Right renal pelvis (tissue), 4 donors: ENCODE measurements at places on chromosomes 12 and 14.

DNA sequence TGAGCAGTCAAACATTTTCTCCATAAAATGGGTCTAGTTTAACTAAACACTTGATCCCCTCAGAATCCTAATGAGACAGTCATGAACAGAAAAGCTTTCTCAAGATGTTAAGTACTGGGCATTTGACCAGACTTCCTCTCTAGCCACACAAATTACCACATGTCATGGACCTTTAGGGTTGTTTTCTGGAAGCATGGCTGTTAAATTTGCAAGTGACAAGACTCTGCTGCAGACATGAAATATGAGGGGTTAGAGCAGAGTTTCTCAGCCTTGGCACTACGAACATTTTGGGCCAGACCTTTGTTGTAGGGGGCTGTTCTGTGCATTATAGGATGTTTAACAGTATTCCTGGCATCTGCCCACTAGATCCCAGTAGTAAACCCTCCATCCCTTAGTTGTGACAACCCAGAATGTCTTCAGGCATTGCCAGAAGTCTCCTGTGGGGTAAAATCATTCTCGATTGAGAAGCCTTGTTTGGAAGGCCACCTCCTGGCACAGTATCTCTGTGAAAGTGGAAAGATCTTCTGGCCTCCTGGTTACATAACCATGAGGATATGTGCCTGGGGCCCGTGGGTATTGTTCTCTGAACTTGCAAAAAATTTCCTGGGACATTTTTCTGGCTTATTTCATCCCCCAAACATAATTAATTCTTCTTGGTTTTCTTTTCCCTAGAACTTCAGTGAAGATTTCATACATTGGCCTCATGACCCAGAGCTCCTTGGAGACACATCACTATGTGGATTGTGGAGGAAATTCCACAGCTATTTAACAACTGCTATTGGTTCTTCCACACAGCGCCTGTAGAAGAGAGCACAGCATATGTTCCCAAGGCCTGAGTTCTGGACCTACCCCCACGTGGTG, 4.3 kb downstream of the TMEM106C start:
- DNase-seq: no peak

DNA sequence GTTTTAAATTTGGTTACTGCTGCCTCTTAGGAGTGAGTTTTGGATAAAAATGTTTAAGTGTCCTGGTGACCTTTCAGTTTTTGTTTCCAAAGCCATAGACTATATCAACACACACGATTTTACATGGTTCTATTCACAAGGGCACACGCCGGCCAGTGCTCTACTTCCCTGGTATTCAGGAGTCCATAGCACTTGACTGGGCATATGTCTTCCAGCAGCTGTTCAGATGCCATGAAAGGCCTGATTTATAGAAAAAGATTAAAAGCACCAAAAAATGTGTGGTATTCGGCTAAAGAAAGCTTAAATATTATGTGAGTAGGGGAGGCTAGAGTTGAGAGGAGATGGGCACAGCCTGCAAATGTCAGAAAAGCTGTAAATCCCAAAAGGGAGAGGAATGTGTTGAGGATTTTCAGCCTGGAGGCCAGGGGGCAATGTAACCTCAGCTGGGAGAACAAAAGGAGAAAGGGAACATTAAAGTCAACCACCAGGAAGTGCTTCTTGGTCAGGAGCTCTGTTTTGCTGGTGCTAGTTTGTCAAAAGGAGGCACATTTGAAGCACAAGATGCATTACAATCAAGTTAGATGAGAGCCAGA, 478.4 kb downstream of the RAD51B start:
- DNase-seq: no peak

GRCh38 chr14:102940729-102941362, 18.4 kb downstream of the AMN start:
- DNase-seq: no peak

- no peak for DNase-seq
These were observed 59.4 kb downstream of the TTC7B start for GRCh38 chr14:90756755-90757345.

DNA sequence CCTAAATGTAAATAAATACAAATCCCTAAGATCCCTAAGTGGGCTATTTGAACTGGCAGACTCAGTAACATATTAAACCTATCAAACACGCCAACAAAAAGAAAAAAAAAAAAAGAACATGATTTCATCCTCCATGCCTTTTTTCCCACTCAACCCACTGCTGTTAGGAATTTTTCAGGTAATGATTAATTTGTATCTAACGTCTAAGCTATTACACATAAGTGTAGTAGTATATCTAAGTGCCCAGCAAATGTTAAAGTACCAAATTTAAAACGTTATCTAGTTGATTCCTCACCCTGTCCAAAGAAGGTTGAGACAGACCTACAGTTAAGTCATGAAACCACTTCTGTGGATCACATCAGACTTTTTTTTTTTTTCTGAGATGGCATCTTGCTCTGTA, 16.4 kb upstream of the ARID4A start:
- DNase-seq: no peak

- no peak for DNase-seq
These were observed 59.3 kb upstream of the FAM222A start for GRCh38 chr12:109654357-109654756.

DNA sequence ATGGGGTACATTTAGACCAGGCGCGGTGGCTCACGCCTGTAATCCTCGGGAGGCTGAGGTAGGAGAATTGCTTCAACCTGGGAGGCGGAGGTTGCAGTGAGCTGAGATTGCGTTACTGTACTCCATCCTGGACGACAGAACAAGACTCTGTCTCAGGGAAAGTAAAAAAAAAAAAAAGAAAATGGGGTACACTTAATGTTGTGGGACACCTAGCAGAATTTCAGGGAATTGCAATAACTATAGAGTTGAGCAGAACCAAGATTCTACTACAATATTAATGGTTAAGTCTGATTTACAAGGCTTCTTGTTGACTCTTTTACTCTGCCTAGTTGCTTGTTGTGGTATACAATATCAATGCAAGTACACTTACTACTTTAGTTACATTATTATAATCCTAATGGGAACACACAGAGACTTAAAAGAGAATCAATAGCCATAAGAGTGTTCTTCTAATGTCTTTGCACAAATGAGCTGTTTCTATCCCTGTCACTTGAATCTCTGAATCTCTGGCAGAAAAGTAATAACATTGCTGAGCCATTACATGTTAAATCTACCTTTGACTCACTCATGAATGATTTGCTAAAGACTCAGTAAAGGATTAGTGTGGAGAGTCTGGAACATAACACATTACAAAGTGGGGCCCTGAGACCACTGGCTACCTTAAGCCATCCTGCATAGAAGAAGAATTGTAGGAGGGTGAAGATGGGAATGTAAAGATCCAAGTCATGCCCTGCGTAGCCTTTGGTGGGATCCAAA, 22.7 kb downstream of the BEST3 start:
- DNase-seq: no peak

GRCh38 chr12:82740129-82741000, 53.7 kb downstream of the TMTC2 start:
- no peak for DNase-seq

GRCh38 chr14:103563226-103563620, 463 bp downstream of the COA8 start:
- no peak for DNase-seq

DNA sequence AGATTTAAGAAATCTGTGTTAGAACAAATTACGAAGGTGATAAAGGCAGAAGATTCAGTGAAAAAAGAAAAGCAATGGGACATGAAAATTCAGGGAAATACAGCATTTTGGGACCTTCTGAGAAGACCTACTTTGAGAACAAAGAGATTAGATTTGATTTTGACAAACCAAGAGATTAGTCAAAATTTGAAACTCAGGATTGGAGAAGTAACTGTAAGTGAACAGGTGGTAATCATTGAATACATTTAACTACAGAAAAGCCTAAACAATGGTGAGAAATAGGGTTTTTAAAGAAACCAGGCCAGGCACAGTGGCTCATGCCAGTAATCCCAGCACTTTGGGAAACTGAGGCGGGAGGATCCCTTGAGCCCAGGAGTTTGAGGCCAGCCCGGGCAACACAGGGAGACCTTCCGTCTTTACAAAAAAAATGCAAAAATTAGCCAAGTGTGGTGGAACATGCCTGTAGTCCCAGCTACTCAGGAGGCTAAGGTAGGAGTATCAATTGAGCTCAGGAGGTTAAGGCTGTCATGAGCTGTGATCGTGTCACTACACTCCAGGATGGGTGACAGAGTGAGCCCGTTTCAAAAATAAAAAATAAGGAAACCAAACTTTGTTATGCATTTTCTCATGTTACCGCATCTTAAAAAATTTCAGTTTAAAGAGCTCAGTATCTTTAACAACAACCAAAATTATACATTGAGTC, 8.9 kb upstream of the SAV1 start:
- DNase-seq: no peak

- DNase-seq: no peak
These were observed 162.8 kb downstream of the SNAPC1 start for GRCh38 chr14:61925043-61925442.

DNA sequence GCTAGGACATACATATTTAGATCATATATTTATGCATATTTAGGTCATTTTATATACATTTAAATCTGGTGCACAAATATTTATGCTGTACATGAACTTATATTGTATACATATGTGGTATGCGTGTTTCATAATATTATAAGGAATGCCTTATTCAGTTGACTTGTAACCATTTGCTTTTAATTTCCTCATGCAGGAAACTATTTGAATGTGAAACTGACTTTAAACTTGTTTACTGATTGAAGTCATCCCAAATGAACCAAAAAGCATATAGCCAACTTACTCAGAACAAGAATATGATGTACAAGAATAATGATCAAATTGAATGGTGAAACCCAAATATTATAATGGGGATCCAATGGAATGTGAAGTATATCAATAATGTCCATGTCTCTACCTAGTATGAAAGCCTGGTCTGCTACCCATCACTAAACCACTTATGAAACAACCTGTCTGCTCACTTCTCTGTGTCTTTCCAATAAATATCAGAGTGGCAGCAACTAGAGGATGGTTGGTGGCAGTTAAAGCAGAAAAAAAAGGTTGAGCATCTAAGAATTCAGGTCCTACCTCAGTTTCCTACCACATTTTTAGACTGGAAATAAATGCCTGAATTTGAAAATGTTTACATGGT, 38.3 kb downstream of the RPS6KA5 start:
- no peak for DNase-seq

GRCh38 chr14:64919618-64920017, 5.4 kb downstream of the CHURC1 start:
- DNase-seq: no peak

DNA sequence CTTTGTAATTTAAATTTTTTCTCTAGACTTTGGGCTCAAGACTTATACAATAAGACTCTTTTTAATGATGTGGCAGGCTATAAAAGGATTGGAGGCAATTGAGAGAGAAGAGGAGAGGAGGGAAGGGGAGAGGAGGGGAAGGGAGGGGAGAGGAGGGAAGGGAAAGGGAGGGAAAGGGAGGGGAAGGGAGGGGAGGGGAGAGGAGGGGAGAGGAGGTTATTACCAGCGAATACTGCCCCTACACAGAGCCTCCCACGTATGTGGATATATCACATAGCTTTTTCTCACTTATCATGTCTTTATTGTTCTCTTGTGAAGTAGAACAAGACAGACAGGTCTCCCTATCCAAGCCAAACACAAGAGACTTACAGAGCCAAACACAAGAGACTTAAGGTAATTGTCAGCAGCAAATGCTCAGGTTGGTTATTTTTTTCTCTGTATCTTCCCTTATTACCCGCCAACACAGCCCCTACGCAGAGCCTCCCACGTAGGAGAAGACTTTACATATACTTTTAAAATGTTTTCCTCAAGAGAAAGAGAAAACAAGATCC, 63.1 kb downstream of the DRAM1 start:
- no peak for DNase-seq

- DNase-seq: no peak
These were observed 1089.7 kb downstream of the TRHDE start for GRCh38 chr12:73361864-73362230.

DNA sequence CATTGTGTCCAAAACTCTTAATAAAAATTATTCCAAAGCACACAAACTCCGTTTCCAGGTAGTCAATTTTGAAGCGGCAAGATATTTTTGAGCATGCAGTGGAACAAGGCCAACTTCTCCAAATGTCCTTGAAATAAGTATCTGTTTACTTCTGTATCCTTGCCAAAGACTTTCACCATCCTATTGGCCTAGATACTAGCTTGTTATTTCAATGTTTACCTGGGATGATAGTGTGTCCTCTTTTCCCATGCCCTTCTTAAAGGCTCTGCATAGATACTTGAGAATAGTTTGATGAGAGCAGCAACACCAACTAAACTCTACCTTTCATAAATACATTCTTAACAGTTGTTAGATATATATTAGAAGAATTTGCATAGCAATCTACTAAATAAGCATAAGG, 160.9 kb downstream of the KCNC2 start:
- no peak for DNase-seq
